ENCODE measurements at places on chromosomes 1 and 21.
A peak's percentile ranks its signal among the peaks of the same experiment; 100 is the strongest.

DNA sequence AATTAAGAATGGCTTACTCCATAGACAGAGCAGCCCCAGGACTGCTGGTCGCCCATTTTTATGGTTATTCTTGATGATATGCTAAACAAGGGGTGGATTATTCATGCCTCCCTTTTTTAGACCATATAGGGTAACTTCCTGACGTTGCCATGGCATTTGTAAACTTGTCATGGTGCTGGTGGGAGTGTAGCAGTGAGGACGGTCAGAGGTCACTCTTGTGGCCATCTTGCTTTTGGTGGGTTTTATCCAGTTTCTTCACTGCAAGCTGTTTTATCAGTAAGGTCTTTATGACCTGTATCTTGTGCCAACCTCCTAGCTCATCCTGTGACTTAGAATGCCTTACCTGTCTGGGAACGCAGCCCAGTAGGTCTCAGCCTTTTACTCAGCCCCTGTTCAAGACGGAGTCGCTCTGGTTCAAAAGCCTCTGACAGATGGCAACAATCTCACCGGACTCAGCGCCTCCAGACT is 5.2 kb upstream of the AGPAT3 start:
- no peak for DNase-seq

- DNase-seq = peak; percentile 62
These were observed 1.5 kb downstream of the CCN1 start for GRCh38 chr1:85581802-85582686.

DNA sequence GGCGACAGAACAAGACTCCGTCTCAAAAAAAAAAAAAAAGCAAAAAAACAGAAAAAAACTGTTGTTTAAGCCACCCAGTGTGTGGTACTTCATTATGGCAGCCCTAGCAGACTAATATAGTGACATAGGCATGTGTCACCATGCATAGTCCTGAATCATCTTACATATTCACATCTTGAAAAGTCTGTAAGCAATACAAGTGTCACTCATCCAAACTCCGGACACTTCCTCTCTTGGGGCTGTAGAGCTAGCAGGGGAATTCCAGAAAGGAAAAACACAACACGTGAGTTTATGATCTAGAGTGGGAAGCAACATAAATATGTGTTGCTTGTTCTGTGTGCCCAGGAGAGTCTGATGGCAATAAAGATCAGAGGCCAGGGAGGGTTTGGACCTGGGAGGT is 81.6 kb upstream of the KCNE2 start:
- DNase-seq = no peak

DNA sequence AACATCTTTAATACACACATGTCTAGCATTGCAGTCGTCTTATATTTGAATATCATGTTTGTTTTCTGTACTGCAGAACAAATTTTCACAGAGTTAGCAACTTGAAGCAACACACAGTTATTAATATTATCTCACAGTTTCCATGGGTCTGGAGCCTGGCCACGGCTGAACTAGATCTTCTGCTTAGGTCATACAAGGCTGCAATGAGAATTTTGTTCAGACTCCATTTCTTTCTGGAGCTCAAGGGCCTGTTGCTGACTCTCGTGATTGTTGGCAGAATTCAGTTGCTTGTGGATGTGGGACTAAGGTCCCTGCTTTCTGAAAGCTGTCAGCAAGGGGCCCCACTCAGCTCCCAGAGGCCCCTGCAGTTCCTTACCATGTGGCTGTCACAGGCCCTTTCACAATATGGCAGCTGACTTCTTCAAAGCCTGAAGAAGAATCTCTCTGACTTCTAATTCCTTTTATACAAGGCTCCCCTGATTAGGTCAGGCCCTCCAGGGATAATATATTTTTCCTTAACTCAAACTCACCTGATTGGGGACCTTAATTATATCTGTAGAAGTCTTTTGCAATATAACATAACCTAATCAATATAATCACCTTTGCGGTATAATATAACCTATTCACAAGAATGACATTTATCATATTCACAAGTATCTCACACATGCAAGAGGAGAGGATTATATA is 296.3 kb downstream of the NFIA start:
- DNase-seq = no peak

- DNase-seq = no peak
These were observed 3.0 kb downstream of the FBLIM1 start for GRCh38 chr1:15761366-15762128.

GRCh38 chr1:202890392-202890791 is 1.4 kb upstream of the RABIF start:
- no peak for DNase-seq

- DNase-seq = no peak
These were observed 42.0 kb downstream of the ADSS2 start for GRCh38 chr1:244409701-244410100.

GRCh38 chr1:109621379-109622136 is 1.9 kb downstream of the AMPD2 start:
- no peak for DNase-seq

- DNase-seq = peak; percentile 66
These were observed 114.2 kb downstream of the ZC3H11B start for GRCh38 chr1:219498666-219499065.

GRCh38 chr21:42505090-42505726 is 8.4 kb upstream of the SLC37A1 start:
- DNase-seq = no peak

- peak; percentile 80 for DNase-seq
These were observed 14.2 kb downstream of the CAPN2 start for GRCh38 chr1:223726380-223727001.

- DNase-seq = no peak
These were observed 99.2 kb upstream of the GRIK3 start for GRCh38 chr1:37133276-37134145.

DNA sequence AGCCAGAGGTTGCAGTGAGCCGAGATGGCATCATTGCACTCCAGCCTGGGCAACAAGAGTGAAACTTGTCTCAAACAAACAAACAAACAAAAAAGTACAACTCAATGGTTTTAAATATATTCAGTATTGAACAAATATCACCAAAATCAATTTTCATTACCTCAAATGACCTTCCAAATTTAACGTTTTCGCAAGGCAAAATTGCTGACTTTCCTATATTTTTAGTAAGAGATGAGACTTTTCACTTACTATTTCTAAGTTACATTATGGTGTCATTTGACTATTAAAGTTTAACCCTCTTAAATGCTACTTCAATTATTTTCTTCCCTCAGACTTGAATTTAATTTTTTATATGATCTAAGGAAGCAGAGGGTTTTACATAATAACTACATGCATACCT is 23.0 kb upstream of the ABCB10 start:
- no peak for DNase-seq

- no peak for DNase-seq
These were observed at the start of gene LAMB3 for GRCh38 chr1:209652121-209652735. TSS of gene LAMB3 (minus strand) at chr1:209652425. CDS start at chr1:209650944, 1,481 bp downstream.

- no peak for DNase-seq
These were observed 168.5 kb upstream of the RUNX1 start for GRCh38 chr21:35217504-35218060.

DNA sequence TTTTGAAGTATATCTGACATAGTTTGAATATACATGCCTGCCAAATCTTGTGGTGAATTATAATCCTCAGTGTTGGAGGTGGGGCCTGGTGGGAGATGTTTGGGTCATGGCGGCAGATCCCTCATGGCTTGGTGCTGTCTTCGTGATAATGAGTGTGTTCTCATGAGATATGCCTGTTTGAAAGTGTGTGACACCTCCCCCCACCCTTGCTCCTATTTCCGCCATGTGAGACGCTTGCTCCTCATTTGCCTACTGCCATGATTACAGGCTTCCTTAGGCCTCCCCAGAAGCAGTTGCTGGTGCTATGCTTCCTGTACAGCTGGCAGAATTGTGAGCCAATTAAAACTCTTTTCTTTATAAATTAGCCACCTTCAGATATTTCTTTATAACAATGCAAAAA is 436.6 kb upstream of the BEND5 start:
- DNase-seq = no peak

DNA sequence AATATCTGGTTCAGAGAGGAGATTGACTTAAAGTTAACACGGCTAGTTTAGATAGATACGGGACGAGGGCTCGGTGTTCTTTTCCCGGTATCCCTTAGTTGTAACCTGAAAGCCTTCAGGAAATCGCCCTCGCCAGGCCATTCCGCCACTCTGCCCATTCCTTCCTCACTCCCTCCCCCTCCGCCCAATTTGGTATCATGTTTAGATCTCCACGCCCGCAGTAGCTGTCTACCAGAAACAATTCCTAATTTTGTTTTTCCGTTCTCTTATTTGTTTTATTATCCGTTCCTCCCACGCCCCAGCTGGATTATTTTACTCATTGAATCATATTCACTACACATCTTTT is 685 bp upstream of the VAMP4 start:
- peak; percentile 71 for DNase-seq

- DNase-seq = no peak
These were observed 48.9 kb upstream of the GORAB start for GRCh38 chr1:170483051-170483450.

GRCh38 chr1:58791106-58791505 is 7.3 kb upstream of the JUN start:
- no peak for DNase-seq

GRCh38 chr1:211527888-211528287 is 35.9 kb upstream of the RD3 start:
- no peak for DNase-seq

DNA sequence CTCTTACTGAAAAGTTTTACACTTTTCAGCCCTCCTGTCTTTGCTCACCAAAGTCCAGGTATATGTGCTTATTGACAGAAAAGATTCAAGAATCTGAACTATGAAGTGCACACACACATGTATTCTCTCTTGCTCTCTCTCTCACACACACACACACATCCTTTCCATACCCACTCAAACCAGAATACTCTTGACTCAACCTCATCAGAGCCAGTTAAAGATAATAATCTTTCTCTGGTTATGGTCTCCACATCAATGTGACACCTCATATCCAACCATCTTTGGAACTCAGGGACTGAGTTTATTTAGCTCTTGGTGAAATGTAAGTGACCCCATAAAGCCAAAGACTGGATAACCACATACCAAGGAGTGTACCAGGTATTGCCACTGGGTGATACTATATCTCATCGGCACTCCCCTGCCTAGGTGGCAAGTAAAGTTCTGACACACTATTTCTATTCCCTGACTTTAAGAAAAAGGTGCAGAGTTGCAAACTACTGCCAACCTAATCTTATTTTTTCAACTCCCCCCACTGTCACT is 24.9 kb upstream of the RGS8 start:
- DNase-seq = no peak

- DNase-seq = no peak
These were observed 105.1 kb downstream of the ROR1 start for GRCh38 chr1:63878932-63879331.

DNA sequence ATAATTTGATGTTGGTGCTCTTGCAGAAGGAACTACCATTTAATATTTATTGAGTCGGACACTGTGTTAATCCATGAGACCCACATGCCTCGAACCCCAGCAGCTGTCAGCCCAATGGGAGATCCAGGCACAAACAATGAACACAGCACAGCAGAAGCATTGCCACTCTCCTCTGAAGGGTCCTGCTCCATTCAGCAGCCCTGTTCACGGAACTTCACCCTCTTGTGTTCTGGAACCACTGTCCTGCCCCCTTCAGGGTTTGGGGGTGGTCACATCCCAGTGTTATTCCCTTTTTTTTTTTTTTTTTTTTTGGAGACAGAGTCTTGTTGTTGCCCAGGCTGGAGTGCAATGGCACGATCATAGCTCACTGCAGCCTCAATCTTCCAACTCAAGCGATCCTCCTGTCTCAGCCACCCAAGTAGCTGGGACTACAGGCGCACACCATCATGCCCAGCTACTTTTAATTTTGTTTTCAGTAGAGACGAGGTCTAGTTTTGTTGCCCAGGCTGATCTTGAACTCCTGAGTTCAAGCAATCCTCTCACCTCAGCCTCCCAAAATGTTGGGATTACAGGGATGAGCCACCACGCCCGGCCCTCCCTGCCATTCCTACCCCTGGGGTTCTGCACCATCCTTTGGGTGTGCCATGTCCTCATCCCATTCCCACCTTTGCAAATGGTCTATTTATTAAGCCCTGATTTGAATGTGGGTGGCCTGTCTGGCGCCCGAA is 70.2 kb downstream of the EVA1C start:
- no peak for DNase-seq

- DNase-seq = peak; percentile 54
These were observed 41.7 kb downstream of the WDR4 start for GRCh38 chr21:42837421-42838211.

- no peak for DNase-seq
These were observed 66.9 kb upstream of the NEK2 start for GRCh38 chr1:211742272-211742671.
